Ureter (tissue), 1 donor: ENCODE measurements at places on chromosomes 7 and 10. TPM values are rescaled to one million over a fixed set of nuclear protein-coding genes. Genes with fewer than 3 reads are reported as not detected.

The GNB2 gene
- 225 TPM for total RNA-seq

DNA sequence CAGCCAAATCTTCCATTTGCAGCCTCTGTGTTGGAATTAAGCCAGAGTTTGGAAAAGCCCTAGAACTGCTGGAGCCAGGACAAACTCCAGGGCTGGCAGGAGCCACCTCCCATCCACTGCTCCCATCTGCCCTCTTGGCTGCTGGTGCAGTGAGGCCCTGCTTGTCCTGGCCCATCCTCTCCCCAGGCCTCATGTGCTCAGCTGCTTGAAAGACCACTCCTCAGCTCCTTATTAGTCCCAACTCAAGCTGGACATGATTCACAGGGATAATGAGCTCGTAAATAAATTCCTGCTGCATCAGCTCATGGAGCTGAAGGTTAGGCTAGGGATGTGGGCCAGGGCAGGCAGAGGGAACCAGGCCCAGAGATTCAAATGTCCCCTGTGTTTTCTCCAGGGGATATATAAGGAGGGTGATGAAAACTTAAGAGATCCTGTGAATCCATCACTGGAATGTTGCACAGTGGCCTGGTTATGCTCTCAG is 282.8 kb downstream of the RPS24 start:
- DNase-seq: peak; percentile 48

DNA sequence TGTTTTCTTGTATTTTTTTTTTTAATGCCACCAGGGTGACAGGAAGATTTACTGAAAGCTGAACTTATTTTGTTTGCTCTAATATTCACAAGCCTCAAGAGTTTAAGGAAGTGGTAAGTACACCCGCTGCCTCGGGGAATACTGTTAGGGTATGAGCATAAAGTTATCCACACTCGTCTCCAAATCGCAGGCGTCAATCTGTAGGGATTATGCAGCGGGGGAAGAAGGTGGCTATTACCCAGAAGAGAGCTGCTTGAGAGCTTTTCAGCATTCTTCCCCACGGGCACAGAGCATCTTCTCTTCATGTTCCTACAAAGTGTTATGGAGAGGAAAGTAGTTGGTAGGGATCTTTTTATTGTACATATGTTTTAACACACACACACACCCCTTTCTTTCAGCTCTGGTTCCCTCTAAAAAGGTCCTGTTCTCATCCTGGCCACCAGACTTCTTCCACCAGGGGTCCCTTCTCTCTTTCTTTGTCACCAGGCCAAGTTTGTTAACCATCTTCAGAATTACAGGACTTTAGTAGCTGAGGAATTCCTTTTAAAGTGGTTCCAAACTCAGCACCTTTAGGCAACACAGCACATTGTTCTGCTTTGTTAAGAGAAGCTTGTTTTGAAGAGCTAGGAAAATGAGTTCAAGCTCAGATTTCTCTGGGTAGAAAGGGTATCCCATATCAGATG is 411.6 kb upstream of the GALNT17 start:
- no peak for DNase-seq

The PRSS37 gene
- not detected for total RNA-seq

The ENKUR gene
- not detected for total RNA-seq

The TRIM74 gene
- total RNA-seq: 2.1 TPM

GRCh38 chr10:124601431-124602120 is 140.0 kb downstream of the LHPP start:
- no peak for DNase-seq

GRCh38 chr7:155426543-155427410 is 31.2 kb upstream of the EN2 start:
- DNase-seq: no peak

DNA sequence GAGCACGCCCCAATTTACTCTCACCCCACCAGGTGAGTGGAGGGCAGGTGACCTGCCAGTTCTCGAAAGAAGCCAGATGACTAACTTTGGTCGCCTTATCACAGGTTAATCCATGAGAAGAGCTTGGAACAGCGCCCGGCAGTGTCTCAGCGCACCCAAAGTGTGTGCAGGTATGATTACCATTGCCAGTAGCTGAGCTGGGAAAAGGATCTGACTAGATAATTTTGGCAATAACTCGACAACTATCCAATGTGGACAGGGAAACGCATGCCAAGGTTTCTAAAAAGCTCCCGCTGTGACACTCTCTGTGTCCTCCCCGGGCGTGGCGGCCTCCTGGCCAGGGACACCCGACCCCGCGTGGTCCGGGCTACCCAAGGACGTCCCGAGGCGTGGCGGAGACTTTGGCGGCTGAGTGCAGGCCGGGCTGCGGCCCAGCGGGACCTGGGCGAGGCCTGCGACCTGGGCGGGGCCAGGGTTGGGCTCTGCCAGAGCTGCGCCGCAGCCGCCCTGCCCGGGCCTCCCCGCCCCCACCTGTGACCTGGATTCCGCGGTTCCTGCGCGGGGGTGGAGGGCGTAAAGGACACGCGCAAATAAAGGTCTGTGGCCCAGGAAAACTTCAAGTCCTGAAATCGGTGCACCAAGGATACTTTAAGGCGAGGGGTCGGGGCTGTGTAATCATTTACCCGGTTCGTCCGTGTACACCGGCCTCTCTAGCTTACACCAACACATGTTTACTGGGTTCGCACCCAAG is 13.7 kb upstream of the WAPL start:
- peak; percentile 66 for DNase-seq

DNA sequence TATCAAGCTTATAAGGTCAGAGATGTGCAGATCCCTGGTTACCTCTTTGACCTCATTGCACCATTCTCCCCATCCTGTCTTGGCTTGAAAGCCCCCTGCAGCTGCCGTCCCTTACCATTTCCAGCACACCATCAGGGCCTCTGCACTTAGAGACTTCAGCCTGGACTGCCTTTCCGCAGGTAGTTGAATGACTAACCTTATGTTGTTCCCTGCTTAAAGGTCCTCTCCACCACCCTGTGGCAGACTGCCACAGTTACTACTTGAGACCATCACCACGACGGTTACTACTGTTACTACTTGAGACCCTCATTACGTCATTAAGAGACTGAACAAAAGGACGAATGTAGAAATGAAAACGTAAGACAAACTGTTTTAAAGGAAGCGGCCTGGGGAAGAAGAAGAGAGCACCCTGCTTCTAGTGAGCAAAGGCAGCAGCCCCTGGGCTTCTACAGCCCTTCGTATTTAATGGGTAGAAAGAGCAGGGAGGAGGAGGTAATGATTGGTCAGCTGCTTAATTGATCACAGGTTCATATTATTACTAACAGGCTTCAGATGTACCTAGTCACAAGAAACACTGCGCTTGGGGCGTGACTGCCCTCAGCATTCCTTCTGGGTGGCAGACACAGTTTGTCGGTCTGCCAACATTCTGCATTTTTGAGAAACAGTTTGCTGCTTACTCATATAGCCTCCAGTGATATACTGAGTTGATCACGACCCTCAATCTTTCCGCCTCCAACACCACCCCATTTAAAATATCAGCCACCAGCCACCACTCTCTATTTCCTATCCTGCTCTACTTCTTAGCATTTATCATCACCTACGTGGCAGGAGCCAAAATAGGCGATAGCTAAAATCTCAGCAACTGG is 74.1 kb upstream of the PARD3 start:
- DNase-seq: peak; percentile 57

- DNase-seq: no peak
Measured at GRCh38 chr7:108103558-108104298, 26.4 kb downstream of the LAMB4 start.

DNA sequence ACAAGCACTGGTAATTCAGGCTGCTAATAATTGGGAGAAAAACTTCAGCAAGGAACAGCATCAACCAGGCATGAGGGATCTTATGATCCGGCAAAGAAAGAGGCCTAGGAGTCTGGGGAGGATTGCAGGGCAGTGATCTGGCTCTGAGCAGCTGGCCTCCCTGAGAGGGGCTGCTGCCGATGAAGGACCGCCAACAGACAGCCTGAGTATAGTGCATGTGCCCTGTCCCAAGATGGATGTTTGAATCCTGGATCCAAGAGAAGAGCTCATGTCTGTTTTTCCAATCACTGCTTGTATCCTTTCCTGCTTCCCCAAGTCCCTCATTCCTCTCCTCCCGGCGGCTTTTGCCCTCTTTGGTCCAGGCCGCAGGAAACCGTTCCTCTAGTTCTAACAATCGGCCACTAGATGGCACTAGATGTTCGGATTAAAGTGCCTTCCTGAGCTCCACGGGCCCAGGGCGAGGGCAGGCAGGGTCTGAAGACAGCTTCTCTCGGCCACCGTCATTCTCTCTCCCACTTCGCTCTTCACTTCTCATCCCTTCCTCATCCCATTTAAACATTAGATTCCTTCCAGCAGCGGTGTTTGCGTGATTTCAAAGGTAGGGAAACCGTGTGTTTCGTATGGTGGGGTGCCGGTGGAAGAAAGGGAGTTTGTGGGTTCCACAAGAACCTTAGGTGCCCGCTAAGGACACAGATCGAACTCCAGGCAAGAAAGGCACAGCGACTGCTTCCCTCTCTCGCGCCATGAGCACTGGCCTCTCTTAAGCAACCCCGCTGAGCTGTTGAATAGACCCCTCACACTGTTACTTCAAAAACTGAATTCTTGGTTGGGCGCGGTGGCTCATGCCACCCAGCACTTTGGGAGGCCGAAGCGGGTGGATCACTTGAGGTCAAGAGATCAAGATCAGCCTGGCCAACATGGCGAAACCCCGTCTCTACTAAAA is 82.4 kb downstream of the ADCYAP1R1 start:
- DNase-seq: peak; percentile 74

GRCh38 chr7:116327752-116328151 is 117.4 kb downstream of the TES start:
- DNase-seq: no peak

GRCh38 chr10:129881641-129882040 is 82.4 kb downstream of the EBF3 start:
- DNase-seq: no peak

DNA sequence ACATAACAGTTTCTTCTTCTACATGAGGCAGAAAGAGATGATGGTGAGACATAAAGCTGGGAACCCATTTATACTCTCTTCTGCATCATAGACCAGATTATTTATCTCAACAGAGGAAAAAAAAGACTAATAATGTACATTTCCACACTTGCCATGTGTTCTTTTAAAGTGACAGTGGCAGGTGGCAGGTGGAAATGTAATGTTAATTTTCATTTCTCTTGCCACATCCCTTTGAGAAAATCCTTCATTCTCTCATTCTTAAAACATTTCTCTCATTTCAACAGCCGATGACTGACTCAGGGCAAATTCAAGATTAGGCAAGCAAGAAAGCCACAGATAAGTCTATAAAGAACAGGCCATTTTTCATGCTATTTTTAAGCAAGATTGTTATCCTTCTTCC is 635.6 kb upstream of the SORCS1 start:
- DNase-seq: no peak

- no peak for DNase-seq
Measured at GRCh38 chr10:42149722-42150427, 488.5 kb downstream of the ZNF33B start.

DNA sequence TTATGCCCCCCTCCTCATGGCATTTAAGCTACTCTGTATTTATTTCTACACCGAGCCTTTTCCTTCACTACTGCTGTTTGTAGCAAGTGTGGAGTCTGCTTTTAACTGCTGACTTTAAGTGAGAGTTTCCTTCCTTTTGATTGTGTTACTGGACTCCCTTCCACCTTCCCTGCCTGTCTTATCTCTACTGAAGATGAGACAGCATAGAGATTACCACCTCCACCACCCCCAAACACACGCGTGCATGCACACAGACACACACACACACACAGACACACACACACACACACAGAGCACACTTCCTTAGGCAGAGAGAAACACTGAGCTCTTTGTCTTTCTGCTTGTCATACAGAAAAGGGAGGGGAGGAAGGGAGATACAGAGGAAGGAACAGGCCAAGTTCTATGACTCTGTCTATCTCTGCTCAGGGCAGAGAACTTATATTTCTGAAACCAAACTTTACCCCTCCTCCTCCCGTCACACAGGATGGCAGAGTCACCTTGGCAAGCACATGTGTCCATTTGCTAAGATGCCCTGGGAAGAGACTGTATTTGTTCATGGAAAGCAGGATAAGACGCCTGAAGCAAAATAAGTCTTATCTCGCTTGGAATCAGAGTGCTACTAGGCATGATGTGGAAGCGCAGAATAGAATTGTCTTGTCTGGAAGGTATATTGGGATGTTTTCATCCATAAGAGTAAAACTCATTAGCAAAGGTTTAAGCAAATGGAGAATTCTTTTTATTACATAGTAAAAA is 81.8 kb upstream of the CAV2 start:
- no peak for DNase-seq

The TDRD1 gene
- 0.23 TPM for total RNA-seq

- no peak for DNase-seq
Measured at GRCh38 chr7:37336259-37336658, 112.4 kb downstream of the ELMO1 start.

DNA sequence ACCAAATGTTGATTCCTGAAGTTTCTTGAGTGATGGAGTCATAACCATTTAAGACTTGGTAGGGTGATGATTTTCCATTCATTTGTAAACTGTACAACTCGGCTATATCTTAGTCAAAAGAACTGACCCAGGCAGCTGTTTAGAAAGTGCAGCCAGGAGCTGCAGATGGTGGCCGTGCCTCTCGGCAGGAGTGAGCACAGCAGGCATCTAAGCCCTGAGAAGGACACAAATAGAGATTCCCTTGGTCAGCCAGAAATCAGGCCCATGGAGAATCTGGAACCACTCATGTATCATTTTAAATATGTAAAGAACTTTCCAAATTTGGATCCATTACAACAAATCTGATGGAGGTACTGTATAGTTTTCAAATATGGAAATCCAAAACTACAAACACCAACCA is 177.0 kb upstream of the AKR1E2 start:
- no peak for DNase-seq

The SFMBT2 gene
- 20.3 TPM for total RNA-seq

GRCh38 chr10:101441541-101442455 is 87.8 kb downstream of the BTRC start:
- DNase-seq: no peak

DNA sequence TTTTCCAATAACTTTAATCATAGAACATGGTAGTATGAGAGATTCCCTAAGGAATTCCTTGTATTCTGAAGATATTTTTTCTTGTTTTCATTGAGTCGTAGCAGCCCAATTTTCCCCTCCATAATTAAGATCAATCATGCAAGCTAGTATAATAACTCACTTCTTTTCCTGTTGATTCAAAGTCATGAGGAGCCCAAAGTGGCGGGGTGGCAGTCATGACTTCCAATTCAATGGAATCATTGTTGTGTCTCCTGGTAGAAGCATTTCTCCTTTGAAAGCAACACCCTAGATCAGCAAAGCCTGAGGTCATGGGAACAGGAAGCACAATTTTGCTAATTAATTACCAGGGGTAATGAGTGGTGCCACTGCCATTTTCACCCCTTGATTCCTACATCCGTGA is 77.6 kb upstream of the MAGI2 start:
- DNase-seq: no peak

DNA sequence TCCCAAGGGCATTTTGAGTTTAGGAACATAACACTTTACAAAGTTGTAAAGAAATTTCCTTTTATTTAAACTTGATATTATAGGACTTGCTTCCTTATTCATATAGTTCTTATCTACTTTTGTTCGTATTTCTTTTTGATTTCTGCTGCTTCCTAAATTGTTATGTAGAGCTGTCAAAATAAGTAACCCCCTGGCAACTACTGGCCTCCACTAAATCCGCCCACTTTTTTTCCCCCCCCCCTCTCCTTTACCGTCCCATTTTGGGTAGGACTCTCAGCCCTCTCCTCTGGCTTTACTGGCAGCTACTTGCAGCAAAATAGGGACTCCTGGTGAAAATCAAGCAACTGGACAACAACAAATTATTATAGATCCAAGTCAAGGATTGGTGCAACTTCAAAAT is 1.1 kb downstream of the SP4 start:
- no peak for DNase-seq

The AKR1C3 gene
- total RNA-seq: 166 TPM
